ENCODE measurements at places on chromosomes 13 and 19. TPM values are rescaled to one million over a fixed set of nuclear protein-coding genes. Genes with fewer than 3 reads are reported as not detected.

TRAPPC2B gene
- 13.3 TPM for total RNA-seq

AMER2 gene
- not detected for total RNA-seq

- H3K27me3 ChIP-seq: peaks cover 8% of the 10 kb centered on the region
- no peak overlapping the region for H3K27ac ChIP-seq
- no peak overlapping the region for H3K4me3 ChIP-seq
- no peaks in the 10 kb centered on the region for H3K36me3 ChIP-seq
These were observed 14.2 kb upstream of the RASA3 start for GRCh38 chr13:114146629-114147028.

- DNase-seq: peak; percentile 81
- peak overlapping the region; percentile 41 for H3K27ac ChIP-seq
- H3K4me1 ChIP-seq: peaks cover 70% of the 10 kb centered on the region
- no peaks in the 10 kb centered on the region for H3K27me3 ChIP-seq
- H3K4me3 ChIP-seq: no peak overlapping the region
These were observed 408.2 kb downstream of the COG6 start for GRCh38 chr13:40063703-40064102.

- DNase-seq: no peak
- no peak overlapping the region for H3K27ac ChIP-seq
- no peak overlapping the region for H3K4me3 ChIP-seq
- H3K4me1 ChIP-seq: peaks cover 6% of the 10 kb centered on the region
These were observed 4.3 kb upstream of the SAMD1 start for GRCh38 chr19:14094854-14095253.

ZNF681 gene
- not detected for total RNA-seq

- no peak overlapping the region for H3K27ac ChIP-seq
- H3K4me3 ChIP-seq: no peak overlapping the region
- no peaks in the 10 kb centered on the region for H3K4me1 ChIP-seq
- no peaks in the 10 kb centered on the region for H3K27me3 ChIP-seq
These were observed 289.5 kb downstream of the SHISA2 start for GRCh38 chr13:25762281-25762680.

PEAK3 gene
- total RNA-seq: not detected

- H3K27me3 ChIP-seq: peaks cover 11% of the 10 kb centered on the region
- no peak overlapping the region for H3K4me3 ChIP-seq
- no peaks in the 10 kb centered on the region for H3K4me1 ChIP-seq
- H3K36me3 ChIP-seq: no peaks in the 10 kb centered on the region
These were observed 99.2 kb downstream of the SLC7A1 start for GRCh38 chr13:29496241-29496712.

GRCh38 chr19:21848706-21849105 is 12.7 kb upstream of the ZNF43 start:
- no peak overlapping the region for H3K4me3 ChIP-seq
- peaks cover 3% of the 10 kb centered on the region for H3K36me3 ChIP-seq
- no peak for DNase-seq
- H3K27ac ChIP-seq: no peak overlapping the region

DNA sequence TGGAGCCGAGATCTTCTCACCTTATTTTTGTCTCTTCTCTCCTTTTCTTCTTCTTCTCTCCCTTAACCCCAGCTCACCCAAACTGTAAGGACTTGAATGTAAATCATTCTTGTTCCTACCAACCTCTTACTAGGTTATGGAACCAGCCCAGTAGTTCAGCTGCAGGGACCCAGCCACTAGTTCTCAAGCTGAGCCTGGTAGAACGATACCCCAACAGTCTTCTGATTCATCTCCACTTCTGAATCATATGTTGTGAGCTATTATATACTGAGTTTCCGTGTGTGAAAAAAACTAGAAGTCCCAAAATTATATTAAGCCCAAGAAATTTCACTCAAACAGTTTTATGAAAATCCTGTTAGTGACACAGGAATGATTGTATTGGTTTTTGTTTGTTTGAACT is 67.7 kb downstream of the DCT start:
- H3K27me3 ChIP-seq: no peaks in the 10 kb centered on the region
- no peak for DNase-seq
- H3K36me3 ChIP-seq: no peaks in the 10 kb centered on the region
- H3K4me3 ChIP-seq: no peak overlapping the region

- peaks cover 32% of the 10 kb centered on the region for H3K4me1 ChIP-seq
- H3K27me3 ChIP-seq: no peaks in the 10 kb centered on the region
- DNase-seq: no peak
- H3K27ac ChIP-seq: no peak overlapping the region
- H3K36me3 ChIP-seq: no peaks in the 10 kb centered on the region
These were observed 93.9 kb downstream of the NUFIP1 start for GRCh38 chr13:44895264-44895952.

DNA sequence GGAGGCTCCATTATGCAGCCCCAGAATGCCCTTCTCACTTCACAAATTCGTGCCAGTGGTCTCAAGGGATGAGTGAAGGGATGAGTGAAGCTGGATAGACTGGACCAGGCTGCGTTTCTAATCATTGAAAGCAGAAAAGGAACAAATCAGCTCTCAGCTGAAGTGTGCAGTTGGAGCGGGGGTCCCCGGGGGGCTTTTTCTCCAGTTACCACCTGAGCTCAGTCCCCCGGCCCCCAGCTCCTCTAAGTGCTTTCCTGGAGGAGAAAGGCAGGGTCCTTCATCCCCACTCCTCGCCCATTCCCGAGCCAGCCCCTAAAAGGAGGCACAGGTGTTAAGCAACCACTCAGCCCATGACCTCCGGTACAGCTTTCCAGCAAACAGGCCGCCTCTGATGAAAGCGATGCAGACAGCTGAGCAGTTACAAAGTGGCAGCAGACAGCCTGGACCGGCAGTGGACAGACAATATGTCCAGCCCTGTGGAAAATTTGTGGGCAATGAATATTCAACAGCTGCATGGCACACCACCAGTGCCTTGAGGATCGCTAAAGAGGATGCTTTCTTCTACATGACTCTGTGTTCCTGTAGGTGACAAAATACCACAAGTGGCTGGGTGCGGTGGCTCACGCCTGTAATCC is 110.7 kb upstream of the UBL3 start:
- no peak overlapping the region for H3K4me3 ChIP-seq
- no peak overlapping the region for H3K27ac ChIP-seq
- no peak for DNase-seq

DNA sequence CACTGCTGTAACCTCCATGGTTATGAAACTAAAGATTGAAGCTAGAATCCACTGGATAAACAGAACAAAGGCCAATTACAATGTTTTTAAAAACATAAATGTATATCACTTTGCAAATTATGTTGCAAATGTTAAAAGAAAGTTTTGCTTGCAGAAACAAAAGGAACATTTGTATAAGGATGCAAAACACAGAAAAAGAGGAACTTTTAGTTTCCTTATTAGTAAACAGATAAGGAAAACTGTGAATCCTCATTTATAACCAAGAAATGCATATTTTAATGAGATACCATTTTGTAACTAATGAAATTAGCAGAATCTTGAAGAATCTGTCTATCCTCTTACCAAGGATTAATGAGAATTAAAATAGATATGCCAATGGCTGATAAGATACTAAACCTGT is 32.3 kb downstream of the LPAR6 start:
- DNase-seq: no peak
- peaks cover 17% of the 10 kb centered on the region for H3K36me3 ChIP-seq
- no peaks in the 10 kb centered on the region for H3K4me1 ChIP-seq
- H3K27me3 ChIP-seq: no peaks in the 10 kb centered on the region
- no peak overlapping the region for H3K4me3 ChIP-seq

MEIOSIN gene
- not detected for total RNA-seq

DNA sequence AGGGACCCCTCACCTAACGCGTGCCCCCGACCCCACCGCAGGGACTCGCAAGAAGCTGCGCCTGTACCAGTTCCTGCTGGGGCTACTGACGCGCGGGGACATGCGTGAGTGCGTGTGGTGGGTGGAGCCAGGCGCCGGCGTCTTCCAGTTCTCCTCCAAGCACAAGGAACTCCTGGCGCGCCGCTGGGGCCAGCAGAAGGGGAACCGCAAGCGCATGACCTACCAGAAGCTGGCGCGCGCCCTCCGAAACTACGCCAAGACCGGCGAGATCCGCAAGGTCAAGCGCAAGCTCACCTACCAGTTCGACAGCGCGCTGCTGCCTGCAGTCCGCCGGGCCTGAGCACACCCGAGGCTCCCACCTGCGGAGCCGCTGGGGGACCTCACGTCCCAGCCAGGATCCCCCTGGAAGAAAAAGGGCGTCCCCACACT is 4.7 kb upstream of the MYBPC2 start:
- no peaks in the 10 kb centered on the region for H3K36me3 ChIP-seq
- peaks cover 5% of the 10 kb centered on the region for H3K27me3 ChIP-seq

GRK1 gene
- not detected for total RNA-seq

GRCh38 chr19:51676566-51677083 is 16.5 kb upstream of the SPACA6 start:
- no peak overlapping the region for H3K4me3 ChIP-seq
- H3K27ac ChIP-seq: no peak overlapping the region
- DNase-seq: no peak

- H3K4me1 ChIP-seq: peaks cover 3% of the 10 kb centered on the region
- no peak overlapping the region for H3K4me3 ChIP-seq
- no peak for DNase-seq
- H3K36me3 ChIP-seq: peaks cover 23% of the 10 kb centered on the region
- no peak overlapping the region for H3K27ac ChIP-seq
These were observed 67.9 kb downstream of the CCDC70 start for GRCh38 chr13:51929699-51930098.

DNA sequence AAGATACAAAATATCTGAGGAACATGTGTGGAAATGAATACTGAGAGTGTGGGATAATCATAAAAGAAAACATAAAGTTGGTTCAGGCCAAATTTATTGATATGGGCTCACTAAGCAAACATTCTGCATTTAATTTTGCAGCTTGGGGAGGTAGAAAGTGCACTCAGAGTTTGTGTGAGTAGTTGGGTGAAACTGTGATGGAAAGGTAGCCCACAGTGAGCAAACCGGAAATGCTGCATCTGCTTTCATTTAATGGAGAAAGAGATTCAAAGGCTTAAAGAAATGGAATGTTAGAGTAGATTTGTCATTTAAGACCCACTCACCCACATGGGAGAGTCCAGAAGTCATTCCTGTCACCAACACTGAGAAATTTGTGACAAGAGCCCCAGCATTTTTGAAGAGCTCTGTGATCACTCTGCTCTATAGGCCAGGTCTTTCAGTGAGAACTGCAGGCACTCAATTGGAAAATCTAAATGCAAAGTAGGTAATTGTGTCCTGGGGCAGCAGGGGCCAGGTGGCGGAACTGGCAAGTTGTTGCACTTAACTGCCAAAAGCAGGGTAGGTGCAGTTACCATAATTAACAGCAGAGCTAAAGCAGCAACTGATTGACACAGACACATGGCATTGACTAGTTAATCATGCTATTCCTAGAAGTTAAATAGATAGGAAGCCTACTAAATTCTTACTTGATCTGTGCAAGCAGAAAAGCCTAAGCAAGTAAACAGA is 1228.3 kb upstream of the PCDH20 start:
- H3K27me3 ChIP-seq: no peaks in the 10 kb centered on the region
- no peaks in the 10 kb centered on the region for H3K36me3 ChIP-seq
- H3K4me1 ChIP-seq: no peaks in the 10 kb centered on the region
- no peak overlapping the region for H3K27ac ChIP-seq
- DNase-seq: no peak

- peak overlapping the region; percentile 54 for H3K27ac ChIP-seq
- peak overlapping the region; percentile 74 for H3K4me3 ChIP-seq
- H3K4me1 ChIP-seq: peaks cover 29% of the 10 kb centered on the region
- peaks cover 6% of the 10 kb centered on the region for H3K36me3 ChIP-seq
These were observed 3.2 kb upstream of the SPACA6 start for GRCh38 chr19:51689751-51690453.

DNA sequence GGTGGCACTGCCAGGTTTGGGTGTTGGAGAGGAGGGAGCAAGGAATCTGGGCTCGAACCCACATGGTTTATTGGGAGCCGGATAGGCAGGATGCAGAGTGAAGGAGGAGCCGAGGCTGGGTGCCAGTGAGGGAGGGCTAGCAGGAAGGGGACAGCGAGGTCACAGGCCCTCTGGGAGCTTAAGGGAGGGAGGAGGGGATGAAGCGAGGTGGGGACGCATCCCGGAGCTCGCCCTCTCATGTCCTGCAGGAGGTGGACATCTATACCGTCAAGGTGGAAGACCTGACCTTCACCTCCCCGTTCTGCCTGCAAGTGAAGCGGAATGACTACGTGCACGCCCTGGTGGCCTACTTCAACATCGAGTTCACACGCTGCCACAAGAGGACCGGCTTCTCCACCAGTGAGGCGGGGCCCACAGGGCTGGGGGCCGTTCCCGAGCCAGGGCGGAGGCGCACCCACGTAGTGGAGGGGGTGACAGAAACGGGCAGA is 3.5 kb upstream of the ADM5 start:
- no peaks in the 10 kb centered on the region for H3K27me3 ChIP-seq
- H3K4me3 ChIP-seq: no peak overlapping the region
- H3K4me1 ChIP-seq: peaks cover 5% of the 10 kb centered on the region
- H3K36me3 ChIP-seq: peaks cover 64% of the 10 kb centered on the region

NOSIP gene
- 81.4 TPM for total RNA-seq

DNA sequence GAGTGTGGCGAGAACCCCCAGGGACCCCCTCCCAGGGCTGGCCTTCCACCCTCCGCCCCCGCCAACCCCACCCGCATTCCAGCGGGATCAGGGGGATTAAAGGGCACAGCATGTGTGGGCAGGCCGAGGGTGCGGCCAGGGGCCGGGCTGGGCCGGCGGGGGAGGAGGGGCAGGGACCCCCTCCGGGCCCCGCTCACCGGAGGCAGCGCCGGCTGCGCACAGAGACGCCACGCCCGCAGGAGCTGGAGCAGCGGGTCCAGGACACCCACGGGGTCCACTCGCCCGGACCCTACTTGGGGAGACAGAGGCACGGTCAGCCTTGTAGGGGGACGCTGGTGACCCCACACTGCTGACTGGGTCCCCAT is 2.4 kb downstream of the ADAMTSL5 start:
- H3K4me1 ChIP-seq: peaks cover 34% of the 10 kb centered on the region
- no peaks in the 10 kb centered on the region for H3K36me3 ChIP-seq
- no peaks in the 10 kb centered on the region for H3K27me3 ChIP-seq
- peak overlapping the region; percentile 33 for H3K4me3 ChIP-seq
- no peak for DNase-seq
- no peak overlapping the region for H3K27ac ChIP-seq

GPR180 gene
- not detected for total RNA-seq

GRCh38 chr19:41755328-41755913 is at the start of gene CEACAM6:
CEACAM6 (plus strand) TSS chr19:41755530; CDS start chr19:41755639, 109 bp downstream.
- H3K36me3 ChIP-seq: no peaks in the 10 kb centered on the region
- no peak within 1 kb of the TSS for H3K27ac ChIP-seq
- no peak within 1 kb of the TSS for H3K4me3 ChIP-seq
- H3K27me3 ChIP-seq: 0 out of 3 replicates have a peak, but pooled peaks cover 11% of the 10 kb centered on the region

CCDC8 gene
- total RNA-seq: not detected

DNA sequence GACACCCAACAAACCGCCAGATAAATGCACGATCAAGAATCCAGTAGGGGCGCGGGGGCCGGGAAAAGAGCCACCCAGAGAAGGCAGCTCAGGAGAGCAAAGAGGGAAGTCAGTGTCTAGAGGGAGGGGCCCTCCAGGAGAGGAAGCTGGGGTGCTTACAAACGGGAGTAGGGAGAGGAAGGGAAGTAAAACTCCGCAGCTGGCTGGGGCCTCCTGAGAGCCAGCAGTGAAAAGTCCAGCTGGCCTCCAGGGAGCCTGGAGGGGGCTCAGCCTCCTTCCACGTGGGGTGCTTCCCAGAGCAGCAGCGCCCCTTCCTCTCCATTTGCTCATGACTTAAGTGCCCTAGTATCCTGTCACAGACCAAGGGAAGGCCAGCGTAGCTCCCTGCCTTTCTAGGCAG is 51.8 kb downstream of the TMED1 start:
- H3K36me3 ChIP-seq: peaks cover 36% of the 10 kb centered on the region
- H3K4me3 ChIP-seq: no peak overlapping the region
- H3K4me1 ChIP-seq: no peaks in the 10 kb centered on the region
- no peak overlapping the region for H3K27ac ChIP-seq
- no peaks in the 10 kb centered on the region for H3K27me3 ChIP-seq

GRCh38 chr19:29812080-29812880 is 489 bp downstream of the CCNE1 start:
- H3K36me3 ChIP-seq: no peaks in the 10 kb centered on the region
- H3K27ac ChIP-seq: no peak overlapping the region
- peak overlapping the region; percentile 68 for H3K4me3 ChIP-seq
- no peaks in the 10 kb centered on the region for H3K27me3 ChIP-seq
- H3K4me1 ChIP-seq: peaks cover 13% of the 10 kb centered on the region
- DNase-seq: no peak

Measured in HepG2 (cell line).